ENCODE measurements at places on chromosomes 1 and 21. TPM values are rescaled to one million over a fixed set of nuclear protein-coding genes. Genes with fewer than 3 reads are reported as not detected.

The CFAP141 gene
- total RNA-seq = not detected

The MSTO1 gene
- 16.2 TPM for total RNA-seq

The UBAP2L gene
- total RNA-seq = 37.1 TPM

The C1orf94 gene
- total RNA-seq = not detected

The PLD5 gene
- 0.52 TPM for total RNA-seq
